ENCODE measurements at places on chromosomes 16 and 17.

DNA sequence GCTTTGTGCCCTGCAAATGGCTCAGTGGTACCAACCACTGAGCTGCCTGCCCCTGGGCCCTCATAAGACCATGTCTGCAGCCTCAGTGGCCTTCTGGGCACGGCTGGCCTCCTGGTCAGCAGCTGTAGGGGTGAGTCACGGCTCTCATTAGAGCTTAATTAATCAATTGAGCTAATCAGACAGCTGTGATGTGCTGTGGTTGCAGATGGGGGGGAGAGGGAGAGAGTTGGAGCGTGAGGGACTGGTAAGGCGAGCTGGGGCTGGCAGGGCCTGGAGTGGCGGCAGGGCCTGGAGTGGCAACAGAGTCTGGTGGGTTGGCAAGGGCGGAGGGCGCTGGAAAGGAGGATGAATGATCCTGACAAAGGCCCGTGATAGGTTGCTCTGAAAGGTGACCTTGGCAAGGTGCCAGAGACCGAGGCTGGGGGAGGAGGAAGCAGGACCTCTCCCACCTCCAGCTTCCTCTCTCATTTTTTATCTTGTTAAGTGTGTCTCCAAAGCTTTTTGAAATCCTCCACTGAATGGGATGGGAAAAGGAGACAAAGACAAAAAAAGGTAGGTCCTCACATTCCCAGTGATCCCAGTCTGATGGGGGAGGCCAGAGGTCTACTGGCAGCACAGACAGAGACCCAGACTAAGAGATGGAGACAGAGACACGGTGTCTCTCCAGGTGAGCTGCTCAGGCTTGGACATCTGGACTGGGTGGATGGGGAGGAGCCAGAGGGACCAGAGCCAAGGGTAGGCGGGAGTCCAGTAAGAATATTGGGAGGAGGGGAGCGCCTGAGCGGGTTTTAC lies 41.6 kb downstream of the DCAKD start:
- no peak for DNase-seq

DNA sequence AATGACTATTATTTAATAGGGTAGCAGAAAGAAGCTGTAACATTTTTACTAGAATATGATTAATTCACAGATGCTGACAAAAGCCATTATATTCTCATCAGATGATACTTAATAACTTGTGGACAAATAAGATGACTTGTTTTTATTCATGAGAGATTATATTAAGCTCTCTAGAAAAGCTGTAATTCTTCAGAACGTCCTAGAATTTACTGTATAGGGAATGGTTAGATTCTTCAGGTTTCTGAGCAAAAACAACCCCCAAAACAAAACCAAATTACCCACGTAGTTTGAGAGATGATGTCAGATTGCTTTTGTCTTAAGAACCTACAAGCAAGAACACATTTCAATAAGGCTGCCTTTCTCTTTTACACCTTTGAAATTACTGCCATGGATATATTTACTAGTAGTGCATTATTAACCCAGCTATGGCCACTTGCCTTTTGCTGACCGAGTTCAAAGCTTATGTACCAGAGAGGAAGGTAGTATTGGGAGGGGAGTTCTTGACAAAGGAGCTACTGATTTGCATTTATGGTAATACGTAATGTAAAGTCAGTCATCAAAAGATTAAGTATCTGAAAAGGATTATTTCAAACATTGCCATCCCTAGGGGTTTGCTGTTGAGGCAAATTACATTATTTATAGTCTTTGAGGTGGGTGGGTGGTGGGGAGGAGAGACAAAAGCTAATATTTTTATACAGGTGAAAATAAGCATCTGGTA lies 51.7 kb downstream of the NLK start:
- no peak for DNase-seq

GRCh38 chr17:1047879-1048470 lies 51.0 kb downstream of the TIMM22 start:
- no peak for DNase-seq

DNA sequence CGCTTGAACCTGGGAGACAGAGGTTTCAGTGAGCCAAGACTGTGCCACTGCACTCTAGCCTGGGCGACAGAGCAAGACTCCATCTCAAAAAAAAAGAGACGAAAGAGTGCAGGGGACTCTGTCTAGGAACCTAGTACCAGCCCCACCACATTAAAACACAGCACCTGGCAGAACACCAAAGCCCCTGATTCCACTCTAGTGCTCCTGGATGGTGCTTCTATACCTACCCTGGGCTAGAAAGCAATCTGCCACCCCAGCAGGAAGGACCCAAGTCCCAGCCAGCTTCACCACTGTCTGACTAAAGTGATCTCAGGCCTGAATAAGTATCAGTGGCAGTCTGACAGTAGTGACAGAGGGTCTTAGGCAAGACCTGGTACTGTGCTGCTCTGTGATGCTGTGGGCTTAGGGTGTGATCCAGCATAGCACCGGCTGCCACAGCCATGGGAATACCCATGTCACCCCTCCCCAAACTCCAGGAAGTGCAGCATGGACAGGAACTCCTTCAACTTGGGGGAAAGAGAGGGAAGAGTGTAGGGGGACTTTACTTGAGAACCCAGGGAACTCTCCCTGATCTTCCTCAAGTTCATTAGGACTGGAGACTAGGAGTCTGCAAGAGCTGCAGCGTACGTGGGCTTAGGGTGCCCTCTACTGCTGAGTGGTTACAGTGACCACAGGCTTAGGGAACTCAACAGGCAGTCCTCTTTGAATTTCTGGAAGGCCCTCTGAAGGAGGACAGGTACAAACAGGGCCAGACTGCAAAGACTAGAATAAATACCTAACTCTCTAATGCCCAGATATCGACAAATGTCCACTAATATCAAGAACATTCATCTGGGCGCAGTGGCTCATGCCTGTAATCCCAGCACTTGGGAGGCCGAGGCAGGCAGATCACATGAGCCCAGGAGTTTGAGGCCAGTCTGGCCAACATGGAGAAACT lies 30.0 kb upstream of the RNF43 start:
- peak; percentile 72 for DNase-seq

GRCh38 chr16:58198803-58199411 lies 1.0 kb upstream of the CSNK2A2 start:
- no peak for DNase-seq

DNA sequence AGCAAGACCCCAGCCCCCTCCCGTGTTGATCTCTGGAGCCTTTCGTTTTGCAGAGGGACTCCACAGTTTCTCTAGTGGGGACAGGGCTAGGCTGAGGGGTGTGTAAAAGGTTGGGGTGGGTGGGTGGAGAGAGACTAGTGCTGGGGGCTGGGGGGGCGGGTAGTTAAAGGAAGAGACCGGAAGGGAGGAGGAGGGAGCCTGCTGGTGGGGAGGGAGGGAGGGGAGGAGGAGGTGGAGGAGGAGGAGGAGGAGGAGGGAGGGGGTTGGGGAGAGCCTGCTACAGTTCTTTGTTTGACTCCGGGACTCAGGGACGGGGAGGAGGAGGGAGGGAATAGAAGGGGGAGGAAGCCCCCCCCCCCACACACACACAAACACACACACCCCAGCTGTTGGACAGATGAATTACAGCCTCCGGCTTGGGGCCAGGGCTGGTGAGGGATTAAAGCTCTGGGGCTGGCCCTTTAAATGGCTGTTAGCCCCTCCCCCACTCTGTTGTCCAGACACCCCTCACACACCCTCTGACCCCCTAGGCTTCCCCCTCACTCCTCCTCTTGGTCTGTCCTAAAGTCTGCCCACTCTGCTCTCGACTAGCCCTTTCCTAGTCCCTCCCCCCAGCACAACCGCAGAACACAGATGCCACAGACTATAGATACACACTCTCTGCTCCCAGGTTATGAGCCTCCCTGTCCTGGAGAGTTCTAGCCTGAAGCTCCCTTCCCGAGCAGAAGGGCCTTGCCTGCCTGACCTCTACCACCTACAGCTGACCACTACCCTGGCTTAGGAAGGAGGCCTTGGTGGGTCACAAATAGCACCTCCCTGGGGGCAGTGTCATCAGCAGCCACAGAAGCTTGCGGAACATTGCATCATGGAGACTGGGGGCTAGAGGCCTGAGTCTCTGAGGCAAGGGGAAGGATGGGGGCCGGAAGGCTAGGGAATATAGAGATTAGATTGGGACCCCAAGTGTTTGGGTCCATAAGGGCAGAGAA lies 4.4 kb downstream of the KDM6B start:
- peak; percentile 63 for DNase-seq

GRCh38 chr17:27518048-27518447 lies 61.8 kb downstream of the KSR1 start:
- DNase-seq, result no peak

DNA sequence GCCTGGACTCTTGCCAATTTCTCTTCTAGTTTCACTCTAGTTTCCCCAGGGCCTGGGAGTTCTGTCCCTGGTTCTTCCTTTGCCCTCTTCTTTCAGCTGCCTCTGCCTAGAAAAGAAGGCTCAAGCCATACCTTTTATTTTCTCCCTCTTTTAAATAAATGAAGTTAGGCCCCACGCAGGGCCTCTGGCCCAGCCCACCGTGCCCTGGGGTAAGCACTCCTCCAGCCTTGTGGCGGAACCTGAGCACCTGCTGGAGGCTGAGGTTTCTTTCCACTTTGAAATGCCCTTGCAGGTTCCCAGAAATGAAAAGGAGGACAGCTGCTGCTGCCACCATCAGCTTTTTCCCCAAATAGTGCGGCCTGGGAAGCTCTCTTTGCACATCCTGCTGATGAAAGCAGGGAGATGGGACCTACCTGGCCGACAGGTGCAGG lies 139.4 kb downstream of the CCDC182 start:
- peak; percentile 43 for DNase-seq

GRCh38 chr17:74466111-74466827 lies at the start of gene CD300A:
Gene CD300A, plus strand, starts transcription at chr17:74466634. Its CDS starts 70 bp downstream, at chr17:74466704.
- no peak for DNase-seq
